ENCODE measurements at places on chromosomes 16 and 17.

DNA sequence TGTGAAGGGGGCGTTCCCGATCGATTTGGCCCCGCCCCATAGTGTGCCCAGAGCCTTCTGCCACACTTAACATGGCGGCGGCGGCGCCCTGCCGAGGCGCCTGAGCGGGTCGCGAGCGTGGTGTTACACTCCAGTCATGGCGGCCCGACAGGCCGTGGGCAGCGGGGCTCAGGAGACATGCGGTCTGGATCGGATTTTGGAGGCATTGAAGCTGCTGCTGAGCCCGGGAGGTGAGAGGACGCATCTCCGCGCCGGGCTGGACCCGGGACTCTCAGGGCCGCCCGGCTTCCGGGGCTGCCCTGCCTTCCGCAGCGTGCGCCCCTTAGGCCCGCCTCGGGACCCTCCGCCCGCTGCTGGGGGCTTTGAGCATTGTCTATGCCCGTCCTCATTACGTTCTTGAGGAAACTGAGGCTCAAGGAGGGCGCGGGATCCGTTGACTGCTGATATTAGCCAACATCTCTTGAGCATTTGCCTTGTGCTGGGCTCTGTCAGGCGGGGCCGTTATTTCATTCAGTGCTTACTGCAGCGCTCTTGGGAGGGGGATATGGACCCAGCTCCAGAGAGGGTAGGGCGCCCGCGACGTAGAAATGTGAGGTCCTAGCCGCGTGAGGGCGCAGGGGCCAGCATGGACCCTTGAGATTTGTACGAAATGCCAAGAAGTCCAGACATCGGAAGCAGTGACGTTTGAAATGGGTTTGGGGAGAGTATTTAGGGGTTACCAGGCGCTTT lies at the start of gene TANGO6:
TSS of gene TANGO6 (plus strand) at position 50 of the 729 bp plus-strand sequence. CDS start at position 137, 87 bp downstream.
- no peak for DNase-seq

- DNase-seq, result no peak
Measured at GRCh38 chr17:80043963-80044362, 7.5 kb downstream of the CCDC40 start.

GRCh38 chr17:39709998-39710964 lies 10.4 kb downstream of the ERBB2 start:
- DNase-seq, result no peak

DNA sequence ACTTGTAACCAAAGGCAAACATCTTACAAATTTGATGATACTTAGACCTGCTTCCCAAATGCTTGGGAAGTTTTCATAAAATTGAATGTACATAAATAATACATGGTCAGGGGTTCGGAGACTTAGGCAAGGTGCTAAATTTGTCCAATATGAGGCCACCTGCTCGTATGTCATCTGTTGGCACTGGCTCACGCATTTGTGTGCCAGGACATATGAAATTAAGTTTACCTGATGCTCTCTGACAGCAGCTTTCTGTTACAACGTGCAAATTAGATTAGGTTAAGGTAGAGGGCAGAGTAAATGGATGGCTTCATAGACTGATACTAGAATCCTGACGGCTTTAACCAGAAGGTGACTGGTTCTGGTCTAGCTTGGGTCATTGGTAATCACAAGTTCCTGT lies 970.3 kb upstream of the RBFOX1 start:
- DNase-seq, result no peak

- no peak for DNase-seq
Measured at GRCh38 chr17:83173914-83174361, 94.5 kb downstream of the METRNL start.

DNA sequence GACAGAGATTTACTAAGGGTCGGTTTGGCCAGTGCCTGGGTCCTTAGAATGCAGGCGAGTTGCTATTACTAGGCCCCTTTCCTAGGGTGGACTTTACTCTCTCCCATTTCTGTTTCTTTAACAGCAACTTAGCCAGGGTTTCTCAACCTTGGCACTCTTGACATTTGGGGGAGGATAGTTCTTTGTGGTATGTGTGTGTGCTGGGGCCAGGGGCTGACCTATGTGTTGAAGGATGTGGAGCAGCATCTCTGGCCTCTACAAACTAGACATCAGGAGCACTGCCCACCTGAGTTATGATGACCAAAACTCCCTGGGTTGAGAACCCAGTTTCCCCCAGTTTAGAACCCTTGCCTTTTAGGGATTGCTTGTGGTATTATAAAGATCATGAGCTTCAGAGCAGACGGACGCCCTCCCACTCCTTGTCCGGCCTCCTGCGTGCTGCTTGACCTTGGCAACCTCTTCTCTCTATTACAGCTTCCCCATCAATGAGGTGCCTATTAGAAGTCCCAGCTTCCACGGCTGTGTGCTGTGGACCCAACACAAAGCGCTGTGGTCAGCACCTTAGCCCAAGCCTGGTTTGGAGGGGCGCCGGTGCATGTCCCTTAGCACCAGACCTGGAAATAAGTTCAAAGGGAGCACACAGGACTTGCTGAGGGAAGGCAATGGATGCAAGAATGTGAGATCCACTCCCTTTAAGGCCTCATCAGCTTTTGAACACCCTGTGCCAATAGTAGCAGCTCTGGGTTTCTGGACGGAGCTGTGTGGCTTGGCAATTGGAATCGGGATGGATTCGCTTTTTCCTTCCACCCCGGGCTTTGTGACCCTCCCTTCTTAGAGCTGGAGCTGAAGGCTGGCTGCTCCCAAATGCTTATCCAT lies 239.2 kb upstream of the MAF start:
- no peak for DNase-seq

DNA sequence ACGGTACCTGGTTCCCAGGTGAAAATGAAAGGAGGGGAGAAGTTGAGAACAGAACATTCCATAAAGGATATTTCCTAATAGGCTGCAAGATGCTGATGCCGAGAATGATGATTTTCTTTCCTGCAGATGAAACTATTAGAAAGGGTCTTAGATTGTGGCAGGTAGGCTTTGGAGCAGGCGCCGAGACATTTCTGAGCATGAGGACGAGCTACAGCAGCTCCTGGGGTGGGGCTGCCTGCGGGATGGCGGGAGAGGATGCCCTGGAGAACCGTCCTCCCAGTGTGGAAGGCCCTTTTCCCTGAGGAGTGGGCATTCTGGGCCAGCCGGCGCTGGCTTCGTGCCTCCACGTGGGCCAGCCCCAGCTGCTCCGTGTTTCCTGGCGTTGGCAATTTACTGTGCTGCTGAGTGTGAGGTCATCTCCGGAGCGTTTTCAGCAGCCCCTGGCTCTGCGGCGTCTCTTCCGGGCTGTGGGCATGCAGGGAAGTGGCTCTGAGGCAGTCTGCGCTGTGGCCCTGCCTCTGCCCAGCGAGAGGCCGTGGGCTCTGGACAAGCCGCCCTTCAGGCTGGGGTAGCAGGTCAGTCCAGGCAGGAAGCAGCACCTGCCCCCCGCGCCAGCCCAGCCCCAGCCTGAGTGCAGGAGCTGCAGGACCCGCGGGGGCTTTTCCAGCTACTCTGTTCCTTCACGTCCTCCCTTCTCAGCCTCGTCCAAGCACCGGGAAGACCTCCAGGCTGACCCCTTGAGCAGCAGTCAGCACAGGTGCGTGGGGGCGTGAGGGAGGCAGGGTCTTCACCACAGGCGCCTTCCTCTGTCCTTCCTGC lies 12.2 kb downstream of the ENGASE start:
- DNase-seq, result no peak
